ENCODE measurements at places on chromosomes 4 and X.
A peak's percentile ranks its signal among the peaks of the same experiment; 100 is the strongest.

DNA sequence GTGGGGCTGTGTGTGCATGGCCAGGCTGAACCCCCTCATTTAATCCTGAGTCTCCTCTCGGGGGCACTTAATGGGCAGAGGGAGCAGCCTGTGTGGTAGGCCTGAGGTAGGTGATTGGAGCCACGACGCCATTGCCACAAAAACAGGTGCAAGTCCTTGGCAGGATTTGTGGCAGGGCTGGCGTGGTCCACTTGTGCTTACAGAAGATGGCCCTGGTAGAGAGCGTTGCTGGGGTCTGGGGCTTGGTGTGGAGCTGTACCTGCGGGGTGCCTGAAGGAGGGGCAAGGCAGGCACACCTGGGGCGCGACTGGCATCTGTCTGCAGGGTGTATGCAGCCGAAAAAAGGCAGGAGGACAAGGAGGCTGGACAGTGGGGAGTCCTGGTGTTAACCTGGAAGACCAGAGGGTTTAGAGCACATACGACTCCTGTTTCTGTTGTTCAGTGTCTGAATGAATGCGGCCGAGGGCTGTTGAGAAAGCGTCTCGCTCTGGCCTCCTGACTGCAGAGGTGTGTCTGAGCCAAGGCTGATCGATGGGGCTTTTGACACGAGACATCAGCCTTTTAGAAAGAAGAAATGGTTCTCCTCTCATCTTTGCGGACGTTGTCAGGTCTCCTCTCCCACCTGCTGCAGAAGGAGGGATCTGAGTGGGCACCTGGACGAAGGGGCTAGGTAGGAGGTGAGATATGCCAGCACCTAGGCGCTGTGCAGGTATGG, 52.0 kb downstream of the TBC1D14 start:
- no peak for DNase-seq

- DNase-seq: no peak
These were observed 384.6 kb downstream of the DTHD1 start for GRCh38 chr4:36665985-36666527.

- no peak for DNase-seq
These were observed 1757.3 kb downstream of the PCDH7 start for GRCh38 chr4:32477518-32477917.

DNA sequence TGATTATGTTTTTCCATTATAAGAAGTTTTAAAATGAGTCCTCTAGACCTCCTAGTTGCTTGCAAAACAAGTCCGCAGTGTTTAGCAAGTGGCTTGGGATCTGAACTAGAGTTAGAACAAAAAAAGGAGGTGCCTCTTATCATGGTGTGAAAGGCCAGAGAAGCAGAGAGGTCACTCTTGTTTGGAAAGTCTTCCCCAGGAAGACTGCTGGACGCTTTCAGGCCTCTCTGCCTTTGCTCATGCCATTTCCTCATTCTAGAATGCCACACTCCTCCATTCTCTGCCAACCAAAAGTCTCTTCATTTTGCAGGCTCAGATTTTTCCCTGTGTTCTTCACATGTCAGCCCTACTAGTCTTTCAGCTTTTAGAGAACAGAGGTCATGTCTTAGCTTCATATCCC, 14.9 kb downstream of the PARM1 start:
- no peak for DNase-seq

GRCh38 chr4:32929796-32930699, 2209.9 kb downstream of the PCDH7 start:
- no peak for DNase-seq

DNA sequence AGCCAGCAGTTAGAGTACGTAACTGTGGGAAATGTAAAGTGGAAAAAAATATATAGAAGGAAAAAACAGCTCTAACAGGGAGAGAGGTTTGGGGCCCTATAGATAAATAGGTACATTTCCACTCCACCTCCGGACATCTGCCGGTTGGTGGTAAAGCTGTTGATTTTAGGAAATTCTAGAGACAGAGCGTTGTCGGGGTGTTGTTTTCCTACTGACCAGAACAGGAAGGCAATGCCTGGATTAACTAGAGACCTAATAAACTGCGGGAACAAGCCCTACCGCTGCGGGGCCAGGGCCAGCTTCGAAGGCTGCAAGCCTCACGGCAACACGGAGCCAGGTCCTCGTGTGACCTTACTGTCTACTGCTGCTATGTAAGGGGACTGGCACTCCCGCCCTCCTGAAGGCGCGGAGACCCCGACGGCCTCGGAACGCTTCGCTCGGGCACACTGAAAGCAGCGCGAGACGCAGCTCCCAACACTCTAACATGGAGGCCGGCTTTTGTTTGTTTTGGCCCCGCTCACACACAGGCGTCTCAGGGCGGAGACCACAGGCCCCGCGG, 702 bp upstream of the CDKN2AIP start:
- no peak for DNase-seq

DNA sequence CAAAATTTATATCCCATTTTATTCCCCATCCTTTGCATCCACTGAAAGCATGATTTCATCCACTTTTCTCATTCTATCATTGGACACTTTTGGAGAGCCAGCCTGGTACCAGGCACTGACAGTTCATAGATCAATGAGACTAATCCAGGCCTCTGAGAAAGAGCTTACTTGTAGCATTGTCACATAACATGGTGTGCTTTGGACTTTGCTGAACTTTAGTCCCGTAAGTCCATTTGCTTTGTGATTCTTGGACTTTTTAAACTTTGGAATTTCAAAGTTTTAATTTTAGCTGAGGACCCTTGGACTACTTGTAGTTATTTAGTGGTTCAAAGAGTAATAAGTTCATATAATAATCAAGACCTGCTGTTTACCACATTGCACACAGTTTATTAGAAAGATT, 11.5 kb downstream of the LIAS start:
- DNase-seq: no peak

DNA sequence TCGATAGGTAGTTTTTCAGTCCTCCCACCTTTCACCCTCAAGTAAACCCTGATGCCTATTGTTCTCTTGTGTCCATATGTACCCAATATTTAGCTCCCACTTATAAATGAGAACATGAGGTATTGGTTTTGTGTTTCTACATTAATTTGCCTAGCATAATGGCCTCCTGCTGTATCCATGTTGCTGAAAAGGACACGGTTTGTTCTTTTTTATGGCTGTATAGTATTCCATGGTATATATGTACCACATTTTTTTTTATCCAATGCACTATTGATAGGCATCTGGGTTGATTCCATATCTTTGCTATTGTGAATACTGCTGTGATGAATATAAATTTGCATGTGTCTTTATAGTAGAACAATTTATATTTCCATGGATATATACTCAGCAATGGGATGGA, 199.2 kb downstream of the RAB28 start:
- DNase-seq: no peak

- DNase-seq: no peak
These were observed 47.6 kb downstream of the ARHGAP10 start for GRCh38 chr4:147779451-147779850.

- DNase-seq: no peak
These were observed 302.8 kb downstream of the KCNIP4 start for GRCh38 chr4:21645776-21646175.

DNA sequence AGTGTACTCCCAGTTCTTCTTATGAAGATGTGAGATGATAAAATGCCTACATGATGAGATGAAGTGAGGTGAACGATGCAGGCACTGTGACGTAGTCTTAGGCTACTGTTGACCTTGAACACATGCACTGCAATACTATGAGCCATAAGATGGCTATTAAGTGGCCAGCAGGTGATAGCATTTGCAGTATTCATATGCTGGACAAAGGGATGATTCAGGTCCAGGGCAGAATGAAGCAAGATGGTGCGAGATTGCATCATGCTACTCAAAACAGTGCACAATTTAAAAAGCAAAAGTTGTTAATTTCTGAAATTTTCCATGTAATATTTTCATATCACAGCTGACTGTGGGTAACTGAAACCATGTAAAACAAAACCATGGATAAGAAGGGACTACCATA, 781.4 kb downstream of the PCDH18 start:
- no peak for DNase-seq

- no peak for DNase-seq
These were observed 21.4 kb downstream of the PHEX start for GRCh38 chrX:22053481-22053880.

- DNase-seq: no peak
These were observed 166.5 kb downstream of the PRR32 start for GRCh38 chrX:126985981-126986380.

GRCh38 chr4:45438047-45438446, 685.8 kb downstream of the GABRG1 start:
- no peak for DNase-seq

DNA sequence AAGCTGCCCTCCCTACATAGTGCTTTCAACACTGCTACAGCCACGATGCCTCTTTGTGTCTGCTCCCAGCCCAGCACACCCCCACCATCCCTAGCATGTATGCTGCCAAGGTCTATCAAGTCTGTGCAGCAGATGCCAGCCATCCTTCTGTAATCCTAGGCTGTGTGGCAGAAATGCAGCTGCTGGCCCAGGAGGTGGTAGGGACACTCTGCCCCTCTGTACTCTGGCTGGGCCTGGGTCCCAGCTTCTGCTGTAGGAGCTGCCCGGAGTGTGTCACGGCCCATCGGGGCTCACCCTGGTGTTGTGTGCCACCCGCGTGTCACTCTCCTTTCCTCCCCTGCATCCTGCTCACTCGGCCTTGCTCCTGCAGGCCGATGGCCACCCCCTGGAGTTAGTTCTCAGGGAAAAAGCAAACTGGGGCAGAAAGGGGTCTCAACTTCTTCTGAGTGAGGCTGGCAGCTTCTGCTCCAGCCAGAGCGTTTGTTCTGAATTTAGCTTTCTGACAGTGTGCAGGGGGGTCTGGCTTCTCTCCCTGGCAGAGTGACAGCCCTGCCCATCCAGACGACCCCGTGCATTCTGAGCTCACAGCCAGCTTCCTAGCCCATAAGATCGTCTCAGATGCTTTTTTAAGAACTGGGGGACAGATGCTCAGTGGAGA, 22.7 kb downstream of the PSAPL1 start:
- peak; percentile 11 for DNase-seq

DNA sequence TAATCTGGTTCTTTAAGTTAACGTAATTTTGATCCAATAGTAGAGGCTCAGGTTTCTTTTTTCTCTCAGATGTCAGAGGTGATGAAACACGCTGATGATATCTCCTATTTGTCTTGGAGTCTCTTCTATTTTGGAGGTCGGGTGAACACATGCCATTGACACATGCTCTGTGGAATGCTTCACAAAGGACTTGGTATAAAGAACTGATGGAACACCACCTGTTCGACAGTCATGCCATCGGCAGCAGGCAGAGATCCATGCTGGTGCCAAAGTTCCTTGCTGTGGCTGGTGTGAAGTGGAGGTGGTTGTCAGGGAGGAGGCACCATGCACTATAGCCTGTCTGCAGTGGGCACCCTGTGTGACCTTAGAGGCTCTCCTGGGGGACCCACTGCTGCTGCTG, 94.9 kb downstream of the ATP8A1 start:
- DNase-seq: no peak

GRCh38 chrX:140502491-140503237, 2.2 kb downstream of the SOX3 start:
- no peak for DNase-seq

Measured in tibial artery (tissue), 4 donors.